Right hindlimb (tissue), 1 donor: ENCODE measurements at places on chromosomes 7 and 10.

- DNase-seq: no peak
Observed at GRCh38 chr7:36512616-36513015, 123.0 kb downstream of the ANLN start.

DNA sequence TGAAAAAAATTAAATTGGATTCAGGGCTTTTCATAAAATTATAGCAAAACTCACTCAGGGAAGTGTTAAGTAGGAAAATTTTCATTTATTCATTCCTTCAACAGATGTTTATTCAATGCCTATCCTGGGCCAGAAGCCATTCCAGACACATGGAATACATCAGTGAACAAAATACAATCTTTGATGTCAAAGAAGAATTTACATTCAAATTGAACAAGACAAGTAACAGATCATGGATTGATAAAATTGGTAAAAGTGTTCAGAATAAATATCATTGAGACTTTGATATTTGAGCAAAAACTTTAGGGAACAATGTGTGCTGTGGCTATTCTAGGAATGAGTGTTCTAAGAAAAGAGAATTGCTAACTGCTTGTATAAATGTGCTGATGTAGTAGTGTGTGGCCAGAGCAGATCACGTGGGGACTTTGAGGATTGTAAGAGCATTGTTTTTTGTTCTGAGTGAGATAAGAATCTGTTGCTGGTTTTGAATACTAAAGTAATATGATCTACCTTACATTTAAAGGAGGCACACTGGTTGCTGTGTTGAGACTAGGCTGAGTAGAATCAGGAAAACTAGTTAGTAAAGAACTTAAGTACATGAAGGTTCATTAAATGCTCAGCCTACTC lies 957.2 kb downstream of the PCDH15 start:
- no peak for DNase-seq

GRCh38 chr10:52312942-52313255 lies 1.2 kb upstream of the DKK1 start:
- no peak for DNase-seq

DNA sequence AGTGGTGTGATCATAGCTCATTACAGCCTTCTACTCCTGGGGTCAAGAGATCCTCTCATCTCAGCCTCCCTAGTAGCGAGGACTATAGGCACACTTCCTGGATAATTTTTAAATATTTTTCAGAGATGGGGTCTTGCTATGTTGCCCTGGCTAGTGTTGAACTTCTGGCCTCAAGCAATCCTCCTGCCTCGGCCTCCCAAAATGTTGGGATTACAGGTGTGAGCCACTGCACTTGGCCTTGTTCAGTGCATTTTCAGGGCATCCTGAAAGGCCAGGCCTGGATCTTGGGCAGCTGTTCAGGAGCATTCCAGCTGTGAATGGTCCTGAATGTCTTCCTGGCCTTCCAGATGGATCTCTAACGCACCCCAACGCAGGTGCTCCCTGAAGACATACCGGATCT lies 95.7 kb downstream of the PFKFB3 start:
- no peak for DNase-seq

- no peak for DNase-seq
Observed at GRCh38 chr10:132676193-132676891, 109.6 kb downstream of the NKX6-2 start.
